Activated CD4-positive, alpha-beta memory T cell treated with anti-CD3 and anti-CD28 coated beads, Interleukin-2, amount 10 ng/mL, durations not matched to agents 7 days and 5 days (primary cell): ENCODE measurements at places on chromosomes 12 and 14. TPM values are rescaled to one million over a fixed set of nuclear protein-coding genes. Genes with fewer than 3 reads are reported as not detected.

The NRXN3 gene
- total RNA-seq: not detected

The KRT75 gene
- not detected for total RNA-seq

The ADCY4 gene
- total RNA-seq: 4.5 TPM

The SERPINA3 gene
- not detected for total RNA-seq

The TMPRSS12 gene
- total RNA-seq: not detected

The GUCY2C gene
- not detected for total RNA-seq

The LRIG3 gene
- total RNA-seq: 0.08 TPM

The NAA30 gene
- 18.8 TPM for total RNA-seq

DNA sequence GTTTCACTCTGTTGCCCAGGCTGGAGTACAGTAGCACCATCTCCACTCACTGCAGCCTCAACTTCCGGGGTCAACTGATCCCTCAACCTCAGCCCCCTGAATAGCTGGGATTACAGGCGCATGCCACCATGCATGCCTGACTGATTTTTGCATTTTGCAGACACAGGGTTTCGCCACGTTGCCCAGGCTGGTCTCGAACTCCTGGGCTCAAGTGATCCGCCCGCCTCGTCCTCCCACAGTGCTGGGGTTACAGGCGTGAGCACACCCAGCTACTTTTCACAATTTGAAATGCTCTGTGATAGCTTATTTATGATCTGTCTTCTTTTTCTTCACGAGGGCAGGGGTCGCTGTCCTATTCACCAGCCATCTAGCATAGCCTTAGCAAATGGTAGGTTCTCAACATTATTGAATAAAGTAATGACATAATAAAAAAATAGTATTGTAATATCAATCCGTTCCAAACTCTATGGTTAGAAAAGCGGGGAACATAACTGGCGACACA is 477 bp upstream of the DDX47 start:
- no peak for DNase-seq
- H3K4me1 ChIP-seq: peaks cover 83% of the 10 kb centered on the region
- H3K4me3 ChIP-seq: peak overlapping the region; percentile 93
- no peaks in the 10 kb centered on the region for H3K27me3 ChIP-seq
- H3K36me3 ChIP-seq: peaks cover 42% of the 10 kb centered on the region

- no peak overlapping the region for H3K4me3 ChIP-seq
- no peak for DNase-seq
- peaks cover 10% of the 10 kb centered on the region for H3K27me3 ChIP-seq
- no peaks in the 10 kb centered on the region for H3K4me1 ChIP-seq
- no peaks in the 10 kb centered on the region for H3K36me3 ChIP-seq
- no peak overlapping the region for H3K27ac ChIP-seq
Observed at GRCh38 chr14:100712490-100712889, 14.2 kb upstream of the DLK1 start.

GRCh38 chr12:59737725-59738463 is 142.1 kb downstream of the SLC16A7 start:
- H3K4me3 ChIP-seq: no peak overlapping the region
- no peak overlapping the region for H3K27ac ChIP-seq
- H3K4me1 ChIP-seq: peaks cover 2% of the 10 kb centered on the region
- no peak for DNase-seq
- H3K36me3 ChIP-seq: no peaks in the 10 kb centered on the region

DNA sequence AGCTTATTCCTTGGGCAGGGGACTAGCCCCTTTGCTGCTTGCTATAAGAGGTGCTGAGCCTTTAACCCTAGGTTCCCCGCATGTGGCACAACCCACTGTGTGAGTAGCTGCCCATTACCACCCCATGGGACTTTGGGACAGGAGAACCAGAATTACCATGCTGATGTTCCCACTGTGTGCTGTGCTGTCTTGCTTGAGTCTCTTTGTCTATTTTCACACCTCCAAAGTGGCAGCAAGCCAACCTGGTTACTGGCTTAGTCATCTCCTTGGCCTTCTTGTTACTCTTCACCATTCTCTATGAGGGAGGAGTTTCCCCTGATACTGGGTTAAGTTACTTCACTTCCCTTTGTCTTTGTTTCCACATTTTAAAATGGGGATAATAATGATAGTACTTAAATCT is 73.4 kb upstream of the ETV6 start:
- H3K27me3 ChIP-seq: peaks cover 14% of the 10 kb centered on the region
- no peak overlapping the region for H3K4me3 ChIP-seq
- H3K4me1 ChIP-seq: peaks cover 14% of the 10 kb centered on the region

DNA sequence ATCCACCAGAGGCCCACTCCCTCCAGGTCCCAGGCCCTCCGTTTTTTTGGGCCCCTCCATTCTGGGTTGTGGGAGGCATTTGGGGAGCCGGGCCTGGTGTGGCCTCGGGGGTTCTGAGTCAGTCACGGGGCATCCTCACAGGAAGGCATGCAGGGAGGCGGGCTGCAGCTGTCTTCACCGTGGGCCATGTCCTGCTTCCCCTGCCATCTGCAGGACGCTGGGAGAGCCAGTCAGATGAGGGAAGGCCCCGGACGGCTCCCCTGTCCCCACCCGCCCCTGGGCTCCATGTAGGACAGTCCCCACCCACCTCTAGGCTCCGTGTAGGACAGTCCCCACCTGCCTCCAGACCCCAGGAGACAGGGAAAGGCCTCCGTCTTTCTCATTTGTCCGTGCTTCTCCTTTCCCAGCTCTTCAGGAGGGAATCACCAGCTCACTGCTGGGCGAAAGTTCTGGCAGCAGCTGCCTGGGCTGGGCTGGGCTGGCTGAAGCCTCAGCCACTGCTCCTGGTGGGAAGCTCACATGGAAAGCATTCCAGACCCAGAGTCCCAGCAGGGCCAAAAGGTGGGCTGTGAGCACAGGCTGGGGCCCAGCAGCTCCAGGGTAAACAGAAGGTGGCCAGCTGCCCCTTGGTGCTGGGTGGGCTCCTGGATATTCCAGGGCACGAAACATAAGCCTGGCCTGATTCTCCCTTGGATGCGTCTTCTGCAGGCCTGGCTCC is 217.8 kb downstream of the KIF26A start:
- no peaks in the 10 kb centered on the region for H3K4me1 ChIP-seq
- no peak overlapping the region for H3K27ac ChIP-seq
- no peaks in the 10 kb centered on the region for H3K36me3 ChIP-seq

GRCh38 chr12:26648066-26648465 is 184.9 kb downstream of the ITPR2 start:
- peaks cover 11% of the 10 kb centered on the region for H3K36me3 ChIP-seq
- no peaks in the 10 kb centered on the region for H3K4me1 ChIP-seq
- H3K27ac ChIP-seq: no peak overlapping the region
- no peak overlapping the region for H3K4me3 ChIP-seq
- H3K27me3 ChIP-seq: no peaks in the 10 kb centered on the region

DNA sequence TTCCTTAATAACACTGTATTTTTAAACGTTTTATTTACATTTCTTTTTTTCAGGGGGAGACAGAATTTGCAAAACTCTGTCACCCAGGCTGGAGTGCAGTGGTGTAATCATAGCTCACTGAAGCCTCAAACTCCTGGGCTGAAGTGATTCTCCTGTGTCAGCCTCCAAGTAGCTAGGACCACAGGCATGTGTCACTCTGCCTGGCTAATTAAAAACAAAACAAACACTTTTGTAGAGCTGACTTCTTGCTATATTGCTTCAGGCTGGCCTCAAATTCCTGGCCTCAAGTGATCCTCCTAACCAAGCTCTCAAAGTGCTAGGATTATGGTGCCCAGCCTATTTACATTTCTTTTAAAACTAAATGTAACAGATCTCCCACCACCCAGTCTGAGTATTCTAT is 12.7 kb downstream of the CPSF6 start:
- H3K4me1 ChIP-seq: peaks cover 46% of the 10 kb centered on the region
- H3K27me3 ChIP-seq: no peaks in the 10 kb centered on the region
- H3K27ac ChIP-seq: no peak overlapping the region
- no peak for DNase-seq
- H3K4me3 ChIP-seq: no peak overlapping the region

- peak overlapping the region; percentile 96 for H3K27ac ChIP-seq
- no peaks in the 10 kb centered on the region for H3K27me3 ChIP-seq
- H3K4me1 ChIP-seq: peaks cover 81% of the 10 kb centered on the region
- H3K4me3 ChIP-seq: peak overlapping the region; percentile 87
- peaks cover 60% of the 10 kb centered on the region for H3K36me3 ChIP-seq
Observed at GRCh38 chr14:24312736-24313507, 1.6 kb downstream of the LTB4R start.

DNA sequence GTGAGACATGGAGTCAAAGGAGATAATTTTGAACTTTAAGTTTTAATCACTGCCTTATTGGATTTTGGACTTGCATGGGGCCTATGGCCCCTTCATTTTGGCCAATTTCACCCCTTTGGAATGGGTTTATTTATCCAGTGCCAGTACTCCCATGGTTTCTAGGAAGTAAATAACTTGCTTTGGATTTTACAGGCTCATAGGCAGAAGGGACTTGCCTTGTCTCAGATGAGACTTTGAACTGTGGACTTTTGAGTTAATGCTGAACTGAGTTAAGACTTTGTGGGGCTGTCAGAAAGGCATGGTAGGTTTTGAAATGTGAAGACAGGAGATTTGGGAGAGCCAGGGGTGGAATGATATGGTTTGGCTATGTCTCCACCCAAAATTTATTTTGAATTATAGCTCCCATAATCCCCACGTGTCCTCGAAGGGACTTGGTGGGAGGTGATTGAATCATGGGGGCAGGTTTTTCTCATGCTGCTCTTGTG is 448.1 kb downstream of the NAV3 start:
- H3K27me3 ChIP-seq: no peaks in the 10 kb centered on the region
- no peak overlapping the region for H3K4me3 ChIP-seq
- no peaks in the 10 kb centered on the region for H3K4me1 ChIP-seq
